ENCODE measurements at places on chromosomes 6 and 20.

DNA sequence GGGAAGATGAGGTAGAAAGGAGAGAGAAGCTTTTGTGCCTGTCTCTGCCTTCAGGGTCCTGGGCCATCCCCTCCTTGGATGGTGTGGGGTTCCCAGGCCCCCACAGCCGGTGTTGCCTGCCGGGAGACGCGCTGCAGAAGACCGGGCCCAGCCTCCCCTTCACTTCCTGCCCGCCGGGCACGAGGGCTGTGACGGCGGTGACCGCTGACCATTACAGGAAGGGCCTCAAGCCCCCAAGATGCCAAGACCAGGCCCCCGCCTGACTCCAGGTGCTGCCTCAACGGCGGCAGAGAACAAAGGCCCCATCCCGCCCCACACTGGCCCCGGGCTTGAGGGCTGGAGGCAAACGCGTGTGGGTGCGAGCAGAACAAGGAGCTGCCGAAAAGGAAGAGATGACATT is 38.2 kb downstream of the ZBTB46 start:
- no peaks in the 10 kb centered on the region for H3K36me3 ChIP-seq
- H3K27ac ChIP-seq = no peak overlapping the region
- no peak overlapping the region for H3K4me3 ChIP-seq
- H3K4me1 ChIP-seq = no peaks in the 10 kb centered on the region

- H3K4me3 ChIP-seq = no peak overlapping the region
- H3K27ac ChIP-seq = no peak overlapping the region
- no peaks in the 10 kb centered on the region for H3K27me3 ChIP-seq
- no peaks in the 10 kb centered on the region for H3K36me3 ChIP-seq
- H3K4me1 ChIP-seq = no peaks in the 10 kb centered on the region
Measured at GRCh38 chr20:53981752-53982437, 88.5 kb downstream of the BCAS1 start.

DNA sequence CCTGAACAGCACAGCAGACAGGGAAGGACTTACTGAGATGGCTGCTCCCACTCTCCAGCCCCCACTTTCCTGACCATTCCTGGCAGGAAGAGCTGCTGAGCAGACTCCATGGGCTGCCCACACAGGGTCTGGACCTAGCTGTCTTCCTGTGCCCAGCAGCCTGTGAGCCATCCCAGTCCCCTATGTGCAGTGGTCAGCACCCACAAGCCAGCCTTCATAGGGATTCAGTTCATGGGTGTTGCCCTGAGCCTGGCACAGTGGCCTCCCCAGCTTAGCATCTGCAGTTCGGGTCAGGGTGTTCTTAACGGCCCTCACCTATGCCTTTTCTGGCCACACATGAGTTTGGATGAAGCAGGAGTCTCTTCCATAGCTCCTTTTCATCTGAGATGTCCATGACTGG is 32.0 kb downstream of the UBD start:
- no peak overlapping the region for H3K27ac ChIP-seq
- H3K27me3 ChIP-seq = no peaks in the 10 kb centered on the region
- DNase-seq = no peak

DNA sequence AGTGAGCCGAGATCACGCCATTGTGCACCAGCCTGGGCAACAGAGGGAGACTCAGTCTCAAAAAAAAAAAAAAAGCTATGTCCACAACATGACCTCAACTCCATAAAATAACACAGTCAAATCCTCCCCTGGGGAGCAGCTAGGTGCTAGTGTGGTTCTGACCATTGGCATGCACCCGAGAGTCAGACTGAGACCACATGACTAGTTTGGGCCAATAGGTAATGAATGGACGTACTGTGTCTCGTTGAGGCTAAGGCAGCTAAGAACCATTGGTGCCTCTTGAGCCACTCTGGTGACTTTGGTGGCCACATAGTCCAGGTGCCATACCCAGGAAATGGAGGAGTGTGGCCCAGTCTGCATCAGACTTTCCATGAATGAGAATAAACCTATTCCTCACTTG is 40.3 kb downstream of the ATP9A start:
- H3K27me3 ChIP-seq = no peaks in the 10 kb centered on the region
- H3K4me1 ChIP-seq = peaks cover 23% of the 10 kb centered on the region
- DNase-seq = no peak
- no peak overlapping the region for H3K4me3 ChIP-seq

- DNase-seq = no peak
- H3K36me3 ChIP-seq = no peaks in the 10 kb centered on the region
- peaks cover 59% of the 10 kb centered on the region for H3K4me1 ChIP-seq
- H3K4me3 ChIP-seq = peak overlapping the region; percentile 66
- H3K27me3 ChIP-seq = no peaks in the 10 kb centered on the region
- H3K27ac ChIP-seq = peak overlapping the region; percentile 90
Measured at GRCh38 chr20:63539441-63540370, 2.5 kb upstream of the PTK6 start.

- H3K27me3 ChIP-seq = no peaks in the 10 kb centered on the region
- H3K36me3 ChIP-seq = no peaks in the 10 kb centered on the region
- peak overlapping the region; percentile 78 for H3K27ac ChIP-seq
- no peak for DNase-seq
Measured at GRCh38 chr6:26170951-26171841, 84.0 kb downstream of the HFE start.

- no peaks in the 10 kb centered on the region for H3K36me3 ChIP-seq
- H3K4me1 ChIP-seq = no peaks in the 10 kb centered on the region
- no peaks in the 10 kb centered on the region for H3K27me3 ChIP-seq
- no peak overlapping the region for H3K27ac ChIP-seq
- no peak for DNase-seq
- H3K4me3 ChIP-seq = no peak overlapping the region
Measured at GRCh38 chr6:7132398-7133035, 24.8 kb downstream of the RREB1 start.

- no peaks in the 10 kb centered on the region for H3K4me1 ChIP-seq
- H3K27ac ChIP-seq = no peak overlapping the region
- H3K27me3 ChIP-seq = no peaks in the 10 kb centered on the region
- no peak for DNase-seq
Measured at GRCh38 chr6:144310765-144311164, 25.6 kb downstream of the UTRN start.

DNA sequence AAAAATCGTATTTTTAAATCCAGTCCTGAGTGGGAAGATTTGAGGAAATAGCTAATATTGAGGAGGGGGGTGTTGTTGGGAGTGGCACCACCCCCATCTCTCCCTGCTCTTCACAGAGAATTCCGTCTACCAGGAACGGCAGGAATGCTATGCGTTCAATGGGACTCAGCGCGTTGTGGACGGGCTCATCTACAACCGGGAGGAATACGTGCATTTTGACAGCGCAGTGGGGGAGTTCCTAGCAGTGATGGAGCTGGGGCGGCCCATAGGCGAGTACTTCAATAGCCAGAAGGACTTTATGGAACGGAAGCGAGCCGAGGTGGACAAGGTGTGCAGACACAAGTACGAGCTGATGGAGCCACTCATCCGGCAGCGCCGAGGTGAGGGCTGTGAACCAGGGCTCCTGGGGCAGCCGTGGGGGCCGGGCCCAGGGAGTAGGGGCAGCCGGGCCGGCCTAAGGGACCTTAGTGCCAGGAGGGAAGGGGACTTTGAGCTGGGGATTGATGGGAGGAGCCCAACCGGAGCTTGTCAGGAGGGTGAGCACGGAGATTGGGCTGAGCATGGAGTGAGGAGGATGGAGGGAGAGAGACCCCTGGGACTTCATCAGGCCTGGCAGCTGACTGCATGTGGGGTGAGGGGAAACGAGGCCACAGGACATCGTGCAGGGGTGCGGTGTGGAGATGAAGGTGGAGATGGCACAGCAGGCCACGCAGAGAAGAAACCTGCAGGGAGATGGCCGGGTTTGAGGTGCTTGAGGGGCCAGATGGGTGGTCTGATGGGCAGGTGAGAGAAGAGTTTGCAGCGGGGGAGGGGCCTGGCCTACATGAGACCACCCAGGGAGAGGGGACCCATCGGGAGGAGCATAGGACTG is 41.3 kb downstream of the HLA-DPB1 start:
- no peaks in the 10 kb centered on the region for H3K4me1 ChIP-seq
- peaks cover 72% of the 10 kb centered on the region for H3K27me3 ChIP-seq
- H3K4me3 ChIP-seq = no peak overlapping the region
- no peaks in the 10 kb centered on the region for H3K36me3 ChIP-seq
- DNase-seq = no peak
- H3K27ac ChIP-seq = no peak overlapping the region

GRCh38 chr6:101980924-101981323 is 587.4 kb downstream of the GRIK2 start:
- H3K27ac ChIP-seq = no peak overlapping the region
- no peaks in the 10 kb centered on the region for H3K36me3 ChIP-seq
- H3K27me3 ChIP-seq = no peaks in the 10 kb centered on the region
- no peak overlapping the region for H3K4me3 ChIP-seq

- no peak for DNase-seq
- no peaks in the 10 kb centered on the region for H3K27me3 ChIP-seq
- no peaks in the 10 kb centered on the region for H3K4me1 ChIP-seq
Measured at GRCh38 chr6:88166493-88167351, 575 bp upstream of the CNR1 start.

GRCh38 chr6:111685058-111685457 is 79.4 kb upstream of the TRAF3IP2 start:
- no peak overlapping the region for H3K27ac ChIP-seq
- H3K27me3 ChIP-seq = no peaks in the 10 kb centered on the region
- no peak overlapping the region for H3K4me3 ChIP-seq

DNA sequence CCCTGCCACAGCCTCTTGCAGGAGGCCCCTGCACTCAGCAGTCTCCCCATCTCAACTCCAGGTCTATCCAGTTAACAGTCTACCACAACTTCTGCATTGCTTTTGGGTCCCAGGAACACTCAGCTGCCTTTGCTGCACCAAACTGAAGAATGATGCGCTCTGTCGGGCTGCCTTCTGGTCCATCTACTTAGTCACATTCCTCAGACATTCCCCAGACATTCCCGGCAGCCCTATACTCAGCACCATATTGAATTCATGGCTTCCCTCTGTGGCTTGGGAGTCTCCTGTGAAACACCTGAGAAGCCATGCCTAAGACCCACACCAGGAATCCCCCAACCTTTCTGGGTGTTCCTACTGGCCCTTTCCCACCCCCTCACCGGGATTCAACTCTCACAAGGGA is 99.6 kb upstream of the COL21A1 start:
- H3K36me3 ChIP-seq = no peaks in the 10 kb centered on the region
- no peak for DNase-seq
- H3K4me3 ChIP-seq = no peak overlapping the region
- H3K27ac ChIP-seq = no peak overlapping the region
- H3K27me3 ChIP-seq = no peaks in the 10 kb centered on the region

GRCh38 chr6:87875781-87876180 is 171.9 kb upstream of the SPACA1 start:
- H3K27me3 ChIP-seq = no peaks in the 10 kb centered on the region
- no peak overlapping the region for H3K27ac ChIP-seq
- no peaks in the 10 kb centered on the region for H3K4me1 ChIP-seq
- no peak for DNase-seq
- no peak overlapping the region for H3K4me3 ChIP-seq

DNA sequence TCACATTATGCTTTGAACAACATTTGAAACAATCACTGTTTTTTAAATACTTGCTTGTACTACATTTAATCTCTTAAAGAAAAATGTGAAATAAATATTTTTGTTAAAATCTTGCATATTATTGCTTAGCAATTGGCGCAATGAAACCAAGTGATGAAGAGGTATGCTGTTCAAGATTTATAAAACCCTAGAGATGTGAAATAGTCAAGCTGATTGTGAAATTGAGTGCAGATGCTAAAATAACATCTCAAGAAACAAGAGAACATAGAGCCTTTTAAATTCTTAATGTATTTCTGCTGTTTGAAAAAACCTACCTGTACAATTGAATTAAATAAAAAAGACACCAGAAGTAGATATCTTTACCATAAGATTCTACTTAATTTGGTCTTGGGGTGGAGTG is 179.2 kb upstream of the MCHR2 start:
- H3K4me1 ChIP-seq = peaks cover 24% of the 10 kb centered on the region
- H3K27me3 ChIP-seq = no peaks in the 10 kb centered on the region
- H3K4me3 ChIP-seq = no peak overlapping the region
- H3K27ac ChIP-seq = no peak overlapping the region
- no peak for DNase-seq
- H3K36me3 ChIP-seq = no peaks in the 10 kb centered on the region

DNA sequence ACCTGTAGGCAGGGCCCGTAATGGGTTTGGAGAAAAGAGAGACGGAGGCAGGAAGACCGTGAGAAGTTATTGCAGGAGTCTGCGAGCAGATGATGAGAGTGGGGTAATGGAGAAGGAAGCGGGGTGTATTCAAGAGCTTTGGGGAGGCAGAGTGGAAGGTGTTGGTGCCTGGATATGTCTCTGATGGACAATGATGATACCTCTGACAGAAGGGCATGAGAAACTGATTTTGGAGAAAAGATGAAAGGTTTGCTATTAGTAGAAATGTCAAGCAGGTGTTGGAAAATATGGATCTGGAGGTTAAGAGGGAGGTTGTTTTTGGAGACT is 69.4 kb downstream of the CDC5L start:
- H3K27ac ChIP-seq = no peak overlapping the region
- no peaks in the 10 kb centered on the region for H3K36me3 ChIP-seq
- peaks cover 19% of the 10 kb centered on the region for H3K4me1 ChIP-seq
- no peak for DNase-seq
- peak overlapping the region; percentile 33 for H3K4me3 ChIP-seq

DNA sequence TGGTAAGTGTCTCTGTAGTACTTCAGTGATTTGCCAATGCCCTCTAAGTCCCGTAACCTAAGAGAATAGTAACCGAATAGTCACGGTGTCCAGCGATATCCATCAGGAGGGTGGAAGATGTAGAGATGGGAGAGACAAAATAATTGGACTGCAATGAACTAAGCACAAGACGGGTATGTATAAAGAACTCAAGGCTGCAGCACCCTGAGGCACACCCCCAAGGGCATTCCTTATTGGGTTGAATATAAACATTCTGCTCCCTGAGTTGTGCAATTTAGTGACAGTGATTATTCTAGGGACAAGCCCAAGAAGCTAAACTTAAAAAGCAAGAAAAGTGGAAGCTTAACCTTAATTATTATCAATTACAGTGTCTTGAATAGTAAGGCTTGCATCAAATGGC is 14.6 kb downstream of the DST start:
- no peak overlapping the region for H3K27ac ChIP-seq
- peaks cover 51% of the 10 kb centered on the region for H3K36me3 ChIP-seq
- no peak for DNase-seq
- H3K4me1 ChIP-seq = no peaks in the 10 kb centered on the region
- no peaks in the 10 kb centered on the region for H3K27me3 ChIP-seq
- H3K4me3 ChIP-seq = no peak overlapping the region

GRCh38 chr6:112680091-112680490 is 333.0 kb downstream of the RFPL4B start:
- H3K4me3 ChIP-seq = no peak overlapping the region
- H3K27me3 ChIP-seq = no peaks in the 10 kb centered on the region
- no peaks in the 10 kb centered on the region for H3K4me1 ChIP-seq
- H3K36me3 ChIP-seq = no peaks in the 10 kb centered on the region
- no peak overlapping the region for H3K27ac ChIP-seq
- DNase-seq = no peak

GRCh38 chr6:259316-259715 is 33.0 kb upstream of the DUSP22 start:
- no peak for DNase-seq
- H3K27me3 ChIP-seq = peaks cover 4% of the 10 kb centered on the region
- H3K4me1 ChIP-seq = no peaks in the 10 kb centered on the region
- no peak overlapping the region for H3K4me3 ChIP-seq
- no peak overlapping the region for H3K27ac ChIP-seq

- no peaks in the 10 kb centered on the region for H3K36me3 ChIP-seq
- DNase-seq = no peak
- H3K4me3 ChIP-seq = no peak overlapping the region
- no peaks in the 10 kb centered on the region for H3K4me1 ChIP-seq
Measured at GRCh38 chr6:40355532-40355931, 231.6 kb downstream of the LRFN2 start.

Measured in PC-9 (cell line).